ENCODE measurements at places on chromosomes 3 and 15.

GRCh38 chr3:197545101-197545500 lies 10.7 kb downstream of the BDH1 start:
- DNase-seq = no peak

- peak; percentile 7 for DNase-seq
Measured at GRCh38 chr3:11764931-11765363, 81.7 kb downstream of the TAMM41 start.

GRCh38 chr15:73927003-73927475 lies 777 bp downstream of the LOXL1 start:
- DNase-seq = no peak

DNA sequence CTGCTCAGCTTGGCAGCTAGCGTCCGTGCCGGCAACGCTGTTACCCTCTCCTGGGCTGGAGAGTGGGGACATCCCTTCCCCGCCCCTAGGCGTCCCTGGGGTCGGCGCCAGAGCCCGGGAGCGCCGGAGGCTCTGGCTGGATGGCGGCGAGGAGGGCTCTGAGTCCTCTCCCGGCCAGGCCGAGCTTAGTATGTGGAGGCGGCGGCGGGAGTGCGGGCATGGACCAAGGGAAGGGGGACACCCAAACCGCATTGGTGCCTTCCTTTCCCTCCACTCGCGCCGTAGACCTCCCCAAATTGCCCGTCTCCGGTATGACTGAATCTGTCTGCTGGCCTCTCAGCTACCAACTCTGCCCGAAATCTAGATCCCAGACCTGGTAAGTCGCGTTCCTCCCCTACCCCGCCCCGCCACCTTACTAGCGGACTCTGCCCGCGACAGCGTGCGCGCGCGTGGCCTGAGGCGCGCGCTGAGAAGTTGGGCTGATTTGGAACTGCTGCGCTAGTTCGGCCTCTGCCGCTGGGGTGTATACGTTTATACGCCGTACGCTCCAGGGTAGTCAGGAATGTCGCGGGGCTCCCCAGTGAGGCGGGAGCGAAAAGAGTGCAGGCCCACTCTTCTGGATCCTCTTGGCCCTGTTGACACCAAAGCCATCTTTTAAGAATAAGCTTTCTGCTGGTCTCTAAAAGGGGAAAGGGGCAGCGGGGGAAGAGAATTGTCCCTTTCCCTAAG lies 12.2 kb downstream of the ZIC1 start:
- no peak for DNase-seq

- DNase-seq = no peak
Measured at GRCh38 chr3:15794303-15794771, 3.4 kb downstream of the ANKRD28 start.

DNA sequence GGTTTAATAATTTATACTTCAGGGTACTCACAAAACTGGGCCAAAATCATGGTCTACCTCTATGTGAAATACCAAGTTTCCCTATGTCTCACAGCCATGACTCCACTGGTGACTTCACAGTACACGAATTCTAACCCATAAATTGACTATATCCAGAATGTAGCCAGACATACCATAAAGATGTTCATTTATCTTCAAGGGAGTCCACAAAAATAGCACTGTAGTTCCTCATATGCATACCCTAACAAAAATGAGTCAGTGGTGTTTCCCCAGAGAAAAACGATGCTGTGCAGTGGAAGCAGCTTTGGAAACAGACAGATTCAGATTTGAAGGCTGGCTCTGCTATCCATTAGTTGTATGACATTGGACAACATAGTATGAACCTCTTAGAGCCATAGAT lies 438.8 kb downstream of the FHIT start:
- DNase-seq = no peak

DNA sequence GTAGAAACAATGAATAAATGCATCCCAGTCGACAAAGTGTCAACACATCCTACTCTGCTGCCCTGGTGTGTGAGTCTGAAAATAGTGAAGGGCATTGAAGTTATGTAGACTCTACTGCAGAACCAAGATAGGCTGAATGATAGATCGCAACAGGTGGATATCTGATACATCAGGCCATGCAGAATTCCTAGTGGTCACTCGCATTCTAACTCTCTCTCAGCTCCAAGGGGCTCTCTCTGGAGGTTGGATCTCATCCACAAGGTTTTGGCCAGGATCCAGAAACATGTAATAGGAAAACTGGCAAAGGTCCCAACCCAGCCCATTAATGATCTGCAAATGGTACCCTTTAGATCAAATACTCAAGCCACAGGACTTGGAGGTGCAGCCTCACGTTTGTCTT lies 514.1 kb downstream of the MAGI1 start:
- no peak for DNase-seq

DNA sequence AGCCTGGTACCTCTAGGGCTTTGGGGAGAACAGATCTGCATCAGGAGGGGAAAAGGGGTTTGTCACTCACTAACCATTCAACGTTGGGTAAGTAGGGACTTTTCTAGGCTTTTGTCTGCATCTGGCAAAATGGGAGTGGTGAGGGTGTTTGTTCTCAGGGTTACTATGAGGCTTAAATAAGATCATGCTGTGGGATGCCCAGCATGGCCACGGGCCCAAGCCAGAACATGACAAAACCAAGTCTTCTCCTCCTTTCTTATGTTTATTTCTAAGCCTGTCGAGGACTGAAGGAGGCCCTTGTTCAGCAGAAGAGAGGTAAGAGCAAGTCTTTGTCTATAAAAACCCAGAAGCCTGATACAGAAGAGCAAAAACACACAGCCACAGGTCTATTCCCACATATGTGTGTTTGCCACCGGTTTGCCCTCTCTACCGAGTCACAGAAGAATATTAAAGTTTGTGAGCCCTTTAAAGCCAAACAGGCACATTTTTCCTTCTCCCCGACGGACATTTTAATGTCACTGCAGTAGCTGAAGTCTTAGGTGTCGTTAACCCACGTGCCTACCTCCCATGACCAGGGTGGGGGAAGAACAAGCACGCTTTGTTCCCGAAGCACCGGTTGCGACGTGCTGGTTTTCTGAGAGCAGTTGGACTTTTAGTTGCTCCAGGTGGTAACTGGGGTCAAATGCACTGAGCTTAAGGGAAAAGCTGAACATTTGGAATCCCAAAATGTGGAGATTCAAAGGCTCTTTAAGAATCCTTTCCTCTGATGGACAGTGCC lies 72.1 kb downstream of the NOX5 start:
- DNase-seq = no peak

GRCh38 chr3:99863588-99863987 lies 45.9 kb downstream of the CMSS1 start:
- DNase-seq = no peak

DNA sequence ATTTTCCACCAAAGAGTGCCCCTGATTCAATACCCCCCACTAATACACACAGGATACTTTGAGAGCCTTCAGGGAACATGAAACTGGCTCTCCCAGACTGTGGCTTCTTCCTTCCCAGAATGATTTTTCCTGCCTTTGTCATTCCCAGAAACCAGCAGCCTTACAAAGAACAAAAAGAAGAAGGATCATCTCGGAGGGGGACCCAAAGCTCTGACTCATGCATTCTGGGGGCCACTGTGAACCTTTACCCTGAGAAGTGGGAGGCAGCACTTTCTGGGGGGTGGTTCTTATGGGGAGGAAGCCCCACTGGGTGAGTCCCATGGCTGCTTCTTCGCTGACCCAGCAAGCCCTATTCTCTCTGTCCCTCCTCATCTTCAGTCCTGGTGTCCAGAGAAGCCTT lies 44.7 kb upstream of the RAD18 start:
- no peak for DNase-seq

- no peak for DNase-seq
Measured at GRCh38 chr3:128301186-128302023, 148.1 kb downstream of the EEFSEC start.

- DNase-seq = no peak
Measured at GRCh38 chr15:56959318-56959648, 40.8 kb downstream of the TCF12 start.

DNA sequence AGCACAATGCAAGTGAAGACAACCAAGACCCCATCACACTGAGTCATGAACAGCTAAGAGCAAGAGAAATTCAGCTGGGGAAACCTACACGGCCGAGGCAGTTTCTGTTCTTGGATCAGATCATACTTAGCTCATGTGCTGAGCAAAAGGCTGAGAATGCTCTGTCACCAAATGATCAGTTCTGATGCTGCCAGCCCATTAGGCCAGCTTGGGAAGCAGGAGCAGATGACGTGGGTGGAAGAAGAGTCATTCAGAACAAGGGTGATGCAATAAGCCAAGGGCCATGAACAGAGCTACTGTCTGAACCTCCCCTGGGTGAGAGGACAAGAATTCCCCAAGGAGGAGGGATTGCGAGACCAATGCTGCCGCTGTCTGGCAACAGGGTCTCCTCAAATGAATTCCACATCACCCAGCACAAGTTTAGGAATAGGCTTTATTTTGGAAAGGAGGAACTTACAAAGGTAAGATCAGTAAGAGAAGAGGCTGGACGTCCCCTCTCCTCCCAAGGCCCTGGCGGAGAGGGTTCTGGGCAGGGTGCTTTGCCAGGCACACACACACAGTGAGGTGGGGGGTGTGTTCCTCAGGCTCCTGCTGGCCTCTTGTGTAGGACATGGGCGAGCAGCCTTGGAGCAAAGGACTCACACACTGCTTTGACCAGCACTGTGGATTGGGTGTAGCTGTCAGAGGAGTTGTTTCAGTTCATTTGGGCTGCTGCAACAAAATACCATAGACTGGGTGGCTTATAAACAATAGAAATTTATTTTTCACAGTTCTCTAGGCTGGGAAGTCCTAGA lies 65.6 kb upstream of the CTXND1 start:
- DNase-seq = no peak

DNA sequence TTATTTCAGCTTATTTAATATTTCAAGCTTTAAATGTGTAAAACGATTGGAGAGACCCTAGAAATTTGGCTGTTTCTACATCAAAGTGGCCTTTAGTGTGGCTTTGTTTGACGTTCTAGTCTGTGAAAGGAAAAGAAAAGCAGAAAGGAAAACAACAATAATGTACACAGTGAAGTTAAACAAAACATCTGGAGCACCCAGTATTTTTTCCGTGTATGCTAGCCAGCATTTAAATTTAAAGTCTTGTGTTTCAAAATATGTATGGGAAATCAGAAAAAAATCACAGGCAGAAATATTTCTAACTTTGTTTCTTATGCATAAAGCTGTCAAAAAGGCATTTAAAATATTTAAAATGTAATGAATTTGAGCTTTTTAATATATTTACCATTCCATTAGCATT lies 218.1 kb downstream of the NAALADL2 start:
- no peak for DNase-seq

All from stimulated activated CD8-positive, alpha-beta memory T cell treated with anti-CD3 and anti-CD28 coated beads, Interleukin-4, amount 100 ng/mL, for 24 hours (primary cell).